NCI-H1436 treated with DMSO at 0.1 percent for 48 hours (cell line): ENCODE measurements at places on chromosomes 5 and 9.

DNA sequence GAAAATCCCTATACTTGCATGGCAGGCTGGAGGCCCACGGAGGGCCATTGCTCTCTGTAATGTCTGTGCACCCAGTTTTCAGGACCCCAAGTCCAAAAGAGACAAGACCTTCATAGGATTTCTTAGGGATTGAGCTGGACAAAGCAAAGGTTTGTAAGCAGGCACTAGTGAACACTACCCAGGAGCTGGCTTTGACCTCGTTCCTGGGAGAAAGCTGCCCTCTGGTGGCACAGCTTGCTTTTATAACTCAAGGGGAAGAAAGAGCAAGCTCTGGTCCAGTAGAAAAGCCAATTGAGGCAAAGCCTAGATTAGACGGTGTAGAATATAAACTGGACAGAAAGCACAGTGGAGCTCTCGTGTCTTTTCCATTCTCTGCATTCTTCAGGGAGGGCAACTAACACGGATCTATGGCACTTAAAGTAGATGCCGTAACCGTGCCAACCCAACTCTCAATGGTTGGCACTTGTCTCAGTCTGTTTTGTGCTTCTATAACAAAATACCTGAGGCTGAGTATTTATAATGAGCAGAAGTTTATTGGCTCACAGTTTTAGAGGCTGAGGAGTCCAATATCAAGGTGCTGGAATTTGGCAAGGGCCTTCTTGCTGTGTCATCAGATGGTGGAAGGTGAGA, 7.9 kb downstream of the GABRP start:
- no peak for DNase-seq

DNA sequence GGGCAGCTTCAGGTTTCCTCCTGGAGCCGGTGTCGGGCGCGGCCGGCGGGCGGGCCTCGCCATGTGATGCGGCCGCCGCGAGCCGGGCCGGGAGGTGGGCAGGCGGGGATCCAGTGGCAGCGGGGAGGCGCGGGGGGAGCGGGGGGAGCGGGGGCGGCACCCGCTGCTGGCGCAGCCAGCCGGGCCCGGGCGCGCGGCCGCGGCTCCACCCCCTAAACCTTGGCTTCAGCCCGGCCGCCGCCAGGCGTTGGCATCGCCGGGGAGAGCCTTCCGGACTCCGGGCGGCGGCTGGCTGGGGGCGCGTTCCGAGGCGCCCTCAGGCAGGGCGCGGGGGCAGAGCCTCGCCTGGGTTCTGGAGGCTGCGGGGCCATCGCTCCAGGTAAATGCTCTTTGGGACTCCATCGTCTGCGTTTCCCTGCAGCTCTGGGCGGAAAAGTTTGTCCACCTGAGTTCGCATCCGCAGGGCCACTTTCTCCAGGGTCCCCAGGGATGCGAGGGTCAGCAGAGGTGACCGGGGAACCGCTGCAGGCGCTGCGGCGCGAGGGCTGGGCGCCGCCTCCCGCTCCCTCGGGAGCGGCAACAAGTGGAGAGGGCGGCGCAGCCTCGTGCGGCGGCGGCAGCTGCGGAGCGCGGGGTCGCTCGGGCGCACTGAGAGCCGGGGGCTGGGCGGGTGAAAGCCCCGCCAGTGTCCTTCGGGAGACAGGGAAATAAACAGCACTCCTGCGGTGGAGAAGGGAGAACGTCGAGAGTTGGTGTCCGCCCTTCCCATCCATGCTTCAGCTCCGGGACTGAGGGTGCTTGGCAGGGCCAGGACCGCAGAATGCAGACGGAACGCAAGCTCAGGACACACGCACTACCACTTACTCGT, at the start of gene ARHGEF28:
ARHGEF28 (plus strand) TSS at position 253 of the 868 bp plus-strand sequence. CDS start 58,656 bp downstream, outside the sequence.
- DNase-seq, result no peak

DNA sequence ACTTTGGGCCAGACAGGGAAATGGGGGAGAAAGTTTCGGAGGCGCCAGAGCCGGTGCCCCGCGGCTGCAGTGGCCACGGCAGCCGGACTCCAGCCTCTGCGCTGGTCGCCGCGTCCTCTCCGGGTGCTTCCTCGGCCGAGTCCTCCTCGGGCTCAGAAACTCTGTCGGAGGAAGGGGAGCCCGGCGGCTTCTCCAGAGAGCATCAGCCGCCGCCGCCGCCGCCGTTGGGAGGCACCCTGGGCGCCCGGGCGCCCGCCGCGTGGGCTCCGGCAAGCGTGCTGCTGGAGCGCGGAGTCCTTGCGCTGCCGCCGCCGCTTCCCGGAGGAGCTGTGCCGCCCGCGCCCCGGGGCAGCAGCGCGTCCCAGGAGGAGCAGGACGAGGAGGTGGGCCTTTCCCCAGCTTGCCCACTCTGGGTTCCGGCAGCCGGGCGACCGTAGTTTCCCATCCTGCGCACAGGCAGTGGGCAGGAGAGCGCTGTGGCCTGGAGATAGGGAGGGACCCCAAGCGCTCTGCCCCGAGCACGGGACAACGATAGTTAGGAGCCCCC, 516 bp downstream of the MAST4 start:
- DNase-seq, result no peak

DNA sequence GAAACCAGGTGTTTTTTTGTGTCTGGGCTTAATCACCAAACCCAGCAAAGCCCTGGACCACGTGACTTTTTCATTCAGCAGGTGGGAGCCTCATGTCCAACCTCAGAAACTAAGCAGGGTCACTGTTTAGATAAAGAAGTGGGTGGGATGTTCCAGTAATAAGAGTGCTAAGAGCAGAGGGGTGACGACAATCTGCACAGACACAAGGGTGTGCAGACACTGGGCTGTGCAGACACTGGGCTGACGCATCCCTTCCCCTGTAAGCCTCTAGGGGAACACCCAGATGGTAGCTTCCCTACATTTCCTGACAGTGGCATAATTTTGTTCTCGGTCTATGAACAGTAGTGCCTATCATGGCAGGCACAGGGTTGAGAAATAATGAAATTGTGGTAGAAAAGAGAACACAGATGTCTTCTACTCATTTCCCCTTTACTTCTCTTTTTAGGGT, 85.1 kb downstream of the SAXO1 start:
- DNase-seq, result no peak

DNA sequence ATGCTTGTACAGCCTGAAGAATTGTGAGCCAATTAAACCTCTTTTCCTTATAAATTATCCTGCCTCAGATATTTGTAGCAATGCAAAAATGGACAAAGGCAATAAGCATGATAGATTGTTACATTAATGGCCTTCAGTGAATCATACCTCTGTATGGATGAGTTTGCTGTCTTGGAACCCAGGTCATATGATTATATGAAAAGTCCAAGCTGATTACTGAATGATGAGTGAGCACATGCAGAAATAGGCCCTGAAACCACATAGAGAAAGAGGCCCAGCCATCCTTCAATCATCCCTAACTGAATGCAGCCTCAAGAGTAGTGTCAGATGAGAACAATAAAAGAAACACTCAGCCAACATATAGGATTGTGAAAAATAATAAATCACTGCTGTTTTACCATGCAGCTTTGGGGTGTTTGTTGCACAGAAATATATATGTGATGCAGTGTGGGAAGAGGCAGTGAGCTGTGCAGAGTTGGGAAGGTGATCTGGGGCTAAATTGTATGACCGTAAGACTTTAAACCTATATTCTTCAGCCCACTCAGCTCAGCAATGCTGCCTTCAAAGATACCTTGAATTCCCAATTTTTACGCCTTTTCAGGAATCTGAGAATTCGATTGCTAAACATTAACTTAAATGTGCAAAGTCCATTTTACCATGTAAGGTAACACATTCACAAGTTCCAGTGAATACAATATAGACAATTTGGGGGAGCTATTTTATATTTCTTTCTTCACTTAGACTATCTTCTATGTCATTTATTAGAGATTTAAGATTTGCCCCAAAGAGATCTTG, 36.3 kb upstream of the SHISAL2B start:
- no peak for DNase-seq

DNA sequence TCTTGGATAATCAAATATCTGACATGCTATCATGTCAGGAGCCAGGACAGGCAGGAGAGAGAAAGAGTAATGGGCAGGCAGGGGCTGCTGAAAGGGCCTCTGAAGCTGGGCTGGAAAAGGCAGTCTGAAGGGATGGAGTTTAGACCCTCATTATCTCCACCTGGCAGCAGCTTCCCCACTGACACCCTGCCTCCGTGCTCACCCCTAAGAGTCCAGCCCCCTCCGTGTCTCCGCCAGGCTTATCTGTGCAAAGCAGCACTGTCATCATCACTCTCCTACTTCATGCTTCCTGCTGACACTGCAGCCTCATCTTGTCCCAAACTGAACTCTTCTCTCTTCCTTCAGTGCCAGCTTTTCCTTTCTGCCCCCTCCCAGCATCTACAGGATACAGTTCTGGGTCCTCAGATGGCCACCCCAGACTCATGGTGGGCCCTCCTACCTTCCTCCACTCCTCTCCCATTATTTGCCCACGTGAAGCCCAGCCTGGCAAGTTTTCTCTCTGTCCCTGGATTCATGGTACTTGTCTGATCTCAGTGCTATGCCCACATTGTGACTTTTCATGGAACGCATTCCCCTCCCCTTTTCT, 70.9 kb upstream of the KLF9 start:
- no peak for DNase-seq

GRCh38 chr5:18036531-18036930, 402.3 kb downstream of the TAF11L14 start:
- no peak for DNase-seq
